ENCODE measurements at places on chromosomes 3 and 15.

GRCh38 chr3:11463591-11463990 is 180.1 kb downstream of the VGLL4 start:
- DNase-seq = no peak

- DNase-seq = no peak
These were observed 251.3 kb downstream of the CTNNB1 start for GRCh38 chr3:41450416-41451231.

DNA sequence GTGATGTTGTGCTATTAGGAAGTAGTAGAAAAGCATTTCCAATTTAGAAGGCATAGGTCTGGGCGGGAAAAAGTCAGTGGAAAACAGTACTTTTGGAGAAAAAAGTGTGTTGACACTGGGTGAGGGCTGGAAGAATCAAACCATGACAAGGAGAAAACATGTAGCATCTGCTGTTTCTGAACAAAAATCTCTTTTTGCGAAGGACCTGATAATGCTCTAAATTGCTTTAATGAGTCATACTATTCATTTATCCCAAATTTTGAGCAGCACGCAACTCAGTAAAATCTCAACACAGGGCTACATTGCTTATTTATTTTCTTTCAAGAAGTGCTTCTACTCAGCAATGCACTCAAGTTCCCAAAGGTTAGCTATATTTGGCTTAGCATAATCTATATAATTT is 292.7 kb downstream of the DIPK2A start:
- no peak for DNase-seq

DNA sequence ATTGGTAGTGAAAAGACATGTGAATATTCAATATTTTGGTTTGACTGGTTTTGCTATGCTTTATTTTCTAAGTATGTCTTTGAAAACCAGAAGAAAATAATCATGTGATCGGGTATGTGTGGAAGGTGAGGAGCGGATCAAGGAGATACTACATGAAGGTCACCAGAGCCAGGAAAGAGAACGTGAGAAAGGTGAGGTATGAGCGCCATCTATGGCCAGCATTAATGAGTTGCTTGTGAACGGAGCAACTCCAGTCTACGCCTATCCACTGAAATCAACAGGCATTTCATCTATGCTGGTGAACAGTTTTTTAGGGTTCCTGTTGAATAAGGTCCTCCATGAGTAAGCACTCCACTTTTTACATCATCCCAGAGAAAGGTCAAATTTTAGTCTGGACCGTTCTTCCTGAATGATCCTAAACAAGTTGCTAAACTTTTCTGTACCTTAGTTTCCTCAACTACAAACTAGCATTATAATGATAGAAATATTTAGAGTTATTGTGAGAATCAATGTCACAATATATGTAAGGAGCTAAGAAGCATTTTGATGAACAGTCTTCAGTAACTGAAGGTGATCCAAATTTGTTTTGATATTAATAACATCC is 1435.2 kb upstream of the CADM2 start:
- no peak for DNase-seq

GRCh38 chr15:78170848-78171773 is 21.9 kb downstream of the IDH3A start:
- no peak for DNase-seq

DNA sequence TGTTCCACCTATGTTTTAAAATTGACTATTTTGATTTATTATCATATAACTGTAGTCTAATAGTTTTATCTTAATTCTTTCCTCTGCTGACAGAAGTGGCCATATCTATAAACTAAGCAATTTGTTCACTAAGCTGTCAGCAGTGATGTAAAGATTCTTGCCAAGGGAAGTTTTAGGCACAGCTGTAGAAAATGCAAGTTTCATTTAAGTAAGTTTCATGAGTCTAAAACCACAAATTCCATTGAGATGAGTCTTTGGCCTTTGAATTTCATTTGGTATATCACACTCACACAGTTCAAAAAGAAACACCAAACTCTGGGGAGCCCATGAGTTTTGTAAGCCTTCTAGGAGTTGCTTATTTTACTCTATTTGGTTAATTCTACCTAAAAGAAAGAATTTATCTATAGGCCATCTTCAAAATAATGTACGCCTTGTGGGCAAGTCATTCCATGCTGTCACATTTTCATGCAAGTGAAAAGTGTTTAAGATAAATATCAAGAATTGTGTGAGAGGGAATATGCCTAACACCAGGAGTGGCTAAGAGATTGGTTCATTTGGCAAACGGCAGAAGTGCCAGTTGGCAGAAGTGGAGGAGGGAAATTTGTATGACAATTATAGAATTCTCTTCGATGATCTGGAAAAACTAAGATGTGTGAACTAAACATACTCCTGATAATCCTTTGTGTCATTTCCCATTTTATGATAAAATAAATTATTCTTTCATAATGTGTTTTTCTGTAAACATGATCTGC is 292.9 kb downstream of the ZIC4 start:
- no peak for DNase-seq

Measured in stimulated activated CD8-positive, alpha-beta memory T cell treated with anti-CD3 and anti-CD28 coated beads, Interleukin-4, amount 100 ng/mL, for 1 hour (primary cell).